ENCODE measurements at places on chromosomes 1 and 21.

- no peak for DNase-seq
These were observed 4.1 kb upstream of the ACTA1 start for GRCh38 chr1:229438021-229438420.

GRCh38 chr21:16330082-16330907 lies 600.5 kb downstream of the USP25 start:
- DNase-seq, result peak; percentile 92

- no peak for DNase-seq
These were observed 888 bp downstream of the HES5 start for GRCh38 chr1:2528966-2529783.

DNA sequence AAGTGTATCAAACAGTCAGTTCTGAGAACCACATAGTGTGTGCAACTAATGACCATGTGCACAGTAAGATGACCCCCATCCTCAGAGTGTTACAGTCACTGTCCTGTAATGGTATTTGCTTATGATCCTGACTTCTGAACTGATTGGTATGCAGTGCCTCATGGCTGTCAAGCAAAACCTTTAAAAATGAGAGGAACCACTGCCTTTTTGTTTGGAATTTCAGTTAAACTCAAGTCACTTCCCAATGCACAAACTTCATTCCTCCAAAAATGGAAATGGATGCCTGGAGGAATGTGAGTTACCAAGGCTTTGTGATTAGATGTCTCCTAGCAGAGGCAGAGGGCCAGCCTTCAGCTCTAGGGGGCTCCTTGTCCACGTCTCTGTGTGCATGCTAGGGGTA lies 10.5 kb downstream of the C1orf198 start:
- no peak for DNase-seq

GRCh38 chr1:29697391-29697780 lies 461.1 kb downstream of the PTPRU start:
- no peak for DNase-seq
